ENCODE measurements at places on chromosomes 16 and 17.
A peak's percentile ranks its signal among the peaks of the same experiment; 100 is the strongest.

DNA sequence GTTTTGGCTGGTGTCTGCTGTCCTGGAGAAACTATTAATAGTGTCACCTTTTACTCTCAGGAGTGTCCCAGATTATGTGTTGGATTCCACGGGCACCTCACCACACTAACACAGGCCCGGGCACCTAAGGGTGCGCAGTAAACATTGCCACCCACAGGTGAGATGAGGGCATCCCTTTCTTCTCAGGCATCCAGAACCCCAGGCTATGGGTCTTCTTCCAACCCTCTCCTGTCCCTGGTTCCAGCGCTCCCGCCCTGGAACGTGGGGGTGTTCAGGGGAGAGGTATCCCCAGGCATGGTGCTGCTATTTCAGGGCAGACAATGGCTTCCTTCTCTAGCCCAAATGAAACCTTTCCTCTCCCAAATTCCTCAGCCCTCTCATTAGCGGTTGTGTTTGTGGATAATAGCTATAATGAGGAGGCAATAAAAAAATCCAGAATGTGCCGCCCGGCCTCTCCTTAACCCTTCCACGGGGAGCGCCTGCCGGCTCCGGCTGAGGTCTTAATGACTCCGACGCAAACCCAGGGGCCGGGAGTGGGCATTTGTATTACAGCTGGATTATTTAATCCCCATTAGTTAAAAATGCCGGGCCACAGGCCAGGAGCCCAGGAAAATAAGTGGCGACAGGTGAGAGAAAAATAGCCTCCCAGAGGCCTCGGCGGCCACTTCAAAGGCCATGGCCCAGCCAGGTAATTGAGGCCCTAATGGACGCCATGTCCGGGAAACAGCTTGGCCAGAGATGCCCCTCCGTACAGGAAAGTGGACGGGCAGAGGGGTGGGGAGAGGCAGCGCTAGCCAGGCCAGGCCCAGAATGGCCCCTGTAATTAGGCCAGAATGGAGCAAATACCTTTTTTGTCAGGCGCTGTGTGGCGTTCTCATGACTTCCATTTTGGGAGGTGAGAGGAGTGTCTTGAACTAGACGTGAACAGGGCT lies 102.8 kb downstream of the IRX5 start:
- no peak for DNase-seq

GRCh38 chr16:4257646-4258556 lies 14.9 kb downstream of the TFAP4 start:
- no peak for DNase-seq

DNA sequence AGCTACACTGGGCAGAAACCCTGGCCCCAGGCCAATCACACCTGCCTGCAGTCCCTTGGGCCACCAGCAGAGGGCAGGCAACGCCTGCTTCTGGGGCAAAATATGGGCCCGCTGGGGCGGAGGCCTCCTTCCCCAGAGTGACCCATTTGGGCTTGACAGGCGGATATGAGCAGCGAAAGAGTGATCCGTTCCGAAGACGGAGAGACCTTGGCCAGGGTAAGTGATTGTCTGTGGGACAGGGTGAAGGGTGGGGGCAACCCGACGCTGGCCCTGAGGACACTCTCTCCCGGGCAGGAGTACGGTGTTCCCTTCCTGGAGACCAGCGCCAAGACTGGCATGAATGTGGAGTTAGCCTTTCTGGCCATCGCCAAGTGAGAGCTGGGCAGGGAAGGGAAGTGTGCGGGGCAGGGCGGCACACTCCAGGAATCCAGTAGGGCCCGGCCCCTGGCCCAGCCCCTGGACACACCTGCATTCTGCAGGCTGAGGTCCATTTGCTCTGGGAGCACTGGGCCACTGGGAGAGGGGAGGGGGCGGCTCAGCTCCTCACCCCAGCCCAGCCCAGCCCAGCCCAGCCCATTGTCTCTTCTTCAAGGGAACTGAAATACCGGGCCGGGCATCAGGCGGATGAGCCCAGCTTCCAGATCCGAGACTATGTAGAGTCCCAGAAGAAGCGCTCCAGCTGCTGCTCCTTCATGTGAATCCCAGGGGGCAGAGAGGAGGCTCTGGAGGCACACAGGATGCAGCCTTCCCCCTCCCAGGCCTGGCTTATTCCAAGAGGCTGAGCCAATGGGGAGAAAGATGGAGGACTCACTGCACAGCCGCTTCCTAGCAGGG lies 3.5 kb upstream of the NHERF1 start:
- DNase-seq: peak; percentile 71

DNA sequence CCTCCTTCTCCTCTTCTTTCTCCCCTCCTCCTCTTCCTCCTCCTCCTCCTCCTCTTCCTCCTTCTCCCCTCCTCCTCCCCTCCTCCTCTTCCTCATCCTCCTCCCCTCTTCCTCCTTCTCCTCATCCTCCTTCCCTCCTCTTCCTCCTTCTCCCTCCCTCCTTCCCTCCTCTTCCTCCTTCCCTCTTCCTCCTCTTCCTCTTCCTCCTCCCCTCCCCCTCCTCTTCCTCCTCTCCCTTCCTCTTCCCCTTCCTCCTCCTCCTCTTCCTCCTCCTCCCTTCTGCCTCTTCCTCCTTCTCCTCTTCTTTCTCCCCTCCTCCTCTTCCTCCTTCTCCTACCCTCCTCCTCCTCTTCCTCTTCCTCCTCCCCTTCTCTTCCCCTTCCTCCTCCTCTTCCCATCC lies 5.1 kb upstream of the PITPNM3 start:
- DNase-seq: no peak

DNA sequence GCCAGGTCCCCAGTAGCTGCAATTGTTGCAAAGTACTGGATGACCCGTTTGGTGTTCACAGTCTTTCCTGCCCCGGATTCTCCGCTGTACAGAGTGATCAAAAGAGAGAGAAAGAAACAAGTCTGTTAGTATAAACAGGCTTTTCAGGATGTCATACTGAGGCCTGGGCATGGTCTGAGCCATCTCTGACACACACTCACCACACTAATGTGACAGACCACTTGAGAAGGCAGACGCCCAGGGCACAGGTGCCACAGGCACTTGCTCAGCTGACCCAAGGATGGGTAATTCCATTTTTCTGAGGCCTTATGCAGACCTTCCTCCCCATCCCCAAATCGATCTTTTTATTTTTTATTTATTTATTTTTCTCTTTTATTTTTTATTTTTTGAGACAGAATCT lies 7.5 kb downstream of the MYH3 start:
- DNase-seq: no peak

DNA sequence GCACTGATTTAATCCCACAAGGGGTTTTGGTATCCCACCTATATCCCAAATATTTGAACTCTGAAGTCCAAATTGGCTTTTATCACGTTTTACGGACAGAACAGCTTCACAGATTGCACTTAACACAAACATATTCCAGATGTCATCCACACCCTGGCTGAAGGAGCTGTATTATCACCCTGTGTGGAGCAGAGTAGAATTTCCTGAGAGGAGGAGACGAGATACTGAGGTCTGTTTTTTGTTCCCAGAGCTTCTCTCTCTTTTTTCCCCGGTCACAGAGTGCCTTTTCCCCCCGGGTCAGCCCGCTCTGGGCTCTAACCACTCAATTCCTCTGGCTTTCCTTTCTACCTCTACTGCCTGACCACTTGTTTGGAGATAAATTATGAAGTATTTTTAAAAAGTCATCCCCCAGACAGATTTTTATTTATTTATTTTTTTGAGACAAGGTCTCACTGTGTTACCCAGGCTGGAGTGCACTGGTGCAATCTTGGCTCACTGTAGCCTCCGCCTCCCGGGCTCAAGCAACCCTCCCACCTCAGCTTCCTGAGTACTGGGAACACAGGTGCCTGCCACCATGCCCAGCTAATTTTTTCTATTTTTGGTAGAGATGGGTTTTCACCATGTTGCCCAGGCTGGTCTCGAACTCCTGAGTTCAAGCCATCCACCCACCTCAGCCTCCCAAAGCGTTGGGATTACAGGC lies 30.7 kb downstream of the DNAH2 start:
- DNase-seq: no peak

GRCh38 chr17:2214047-2214928 lies 89.3 kb downstream of the SMG6 start:
- peak; percentile 68 for DNase-seq

- DNase-seq: no peak
Measured at GRCh38 chr17:8680466-8681169, 50.1 kb upstream of the MYH10 start.

GRCh38 chr16:67825119-67825518 lies 17.0 kb upstream of the THAP11 start:
- DNase-seq: no peak

DNA sequence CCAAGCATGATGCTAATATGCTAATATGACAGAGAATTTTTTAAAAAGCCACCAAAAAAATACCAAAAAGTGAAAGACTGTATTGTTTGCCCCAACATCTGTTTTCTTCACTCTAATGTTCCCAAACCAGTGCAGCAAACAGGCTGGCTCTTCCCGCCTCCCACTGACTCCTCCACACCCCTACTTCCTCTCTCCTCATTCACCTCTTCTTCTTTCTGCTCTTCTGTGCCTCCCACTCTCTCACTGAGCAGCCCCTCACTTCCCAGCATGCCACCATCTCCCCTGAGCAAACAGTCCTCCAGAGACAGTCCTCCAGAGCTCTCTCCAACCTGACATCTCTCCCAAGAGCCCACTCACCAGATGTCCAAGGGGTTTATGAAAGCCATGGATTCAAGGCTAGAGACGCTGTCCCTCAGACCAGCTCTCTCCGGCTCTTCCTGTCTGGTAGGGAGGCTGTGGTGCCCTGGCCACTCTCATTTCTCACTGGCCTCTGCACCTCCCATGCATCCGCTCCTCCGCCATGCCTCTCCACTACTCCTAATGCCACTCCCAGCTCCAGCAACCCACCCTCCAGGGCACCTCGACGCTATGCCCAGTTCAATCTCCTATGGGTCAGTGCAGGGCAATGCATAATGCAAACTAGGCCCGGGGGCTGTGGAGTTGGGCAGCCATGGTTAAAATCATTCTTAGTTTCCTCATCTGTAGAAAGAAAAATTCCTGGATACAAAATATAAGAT lies 52.9 kb downstream of the ANKRD11 start:
- DNase-seq: no peak

GRCh38 chr17:76793775-76794174 lies 55.9 kb downstream of the MFSD11 start:
- DNase-seq: no peak

DNA sequence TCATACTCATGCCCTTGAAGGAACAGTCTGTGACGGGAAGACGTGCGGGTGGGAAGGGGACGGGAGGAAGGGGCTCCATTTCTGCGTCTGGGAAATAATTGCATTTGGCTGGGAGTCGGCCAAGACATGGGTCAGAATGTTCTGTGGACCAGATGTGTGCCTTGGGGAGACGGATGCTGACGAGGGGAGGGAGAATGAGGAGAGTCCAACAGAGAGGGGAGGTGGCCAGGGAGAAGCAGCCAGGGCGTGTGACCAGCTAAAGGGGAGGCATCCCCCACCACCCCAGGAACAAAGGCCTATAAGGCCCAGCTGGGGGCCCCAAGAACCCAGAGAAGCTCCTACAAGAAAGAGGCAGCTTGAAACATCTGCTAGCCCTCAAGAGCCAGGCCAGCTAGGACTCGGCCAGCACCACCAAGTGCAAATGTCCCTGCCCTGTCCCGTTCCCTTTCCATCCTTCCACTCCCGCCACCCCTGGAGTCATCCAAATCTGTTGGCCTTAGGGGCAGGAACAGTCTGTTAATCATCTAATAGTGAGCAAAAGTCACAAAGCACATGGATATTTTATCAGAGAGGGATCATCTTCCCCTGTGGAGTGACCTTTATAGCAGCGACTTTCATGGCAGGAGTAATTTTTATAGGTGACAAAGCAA lies 42.5 kb upstream of the BCO1 start:
- DNase-seq: no peak

DNA sequence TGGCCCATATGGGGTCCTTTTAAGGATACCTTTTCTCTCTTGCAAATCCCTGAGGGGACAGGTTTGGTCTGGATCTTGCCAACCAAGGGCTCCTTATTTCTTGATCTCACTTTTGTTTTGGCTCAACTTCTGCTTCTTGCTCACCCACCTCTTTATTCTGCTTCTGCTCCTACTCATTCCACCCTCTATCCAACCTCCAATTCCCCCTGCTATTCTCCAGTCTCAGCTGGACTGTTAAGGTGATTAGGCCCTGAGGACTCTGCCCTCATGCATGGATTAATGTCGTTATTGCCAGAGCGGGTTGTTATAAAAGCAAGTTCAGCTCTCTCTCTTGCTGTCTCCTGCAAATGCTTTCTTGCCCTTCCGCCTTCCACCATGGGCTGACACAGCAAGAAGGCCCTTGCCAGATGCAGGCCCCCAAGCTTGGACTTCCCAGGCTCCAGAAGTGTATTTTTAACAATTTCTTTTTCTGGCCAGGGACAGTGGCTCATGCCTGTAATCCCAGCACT lies 29.8 kb downstream of the LAT start:
- DNase-seq: no peak

DNA sequence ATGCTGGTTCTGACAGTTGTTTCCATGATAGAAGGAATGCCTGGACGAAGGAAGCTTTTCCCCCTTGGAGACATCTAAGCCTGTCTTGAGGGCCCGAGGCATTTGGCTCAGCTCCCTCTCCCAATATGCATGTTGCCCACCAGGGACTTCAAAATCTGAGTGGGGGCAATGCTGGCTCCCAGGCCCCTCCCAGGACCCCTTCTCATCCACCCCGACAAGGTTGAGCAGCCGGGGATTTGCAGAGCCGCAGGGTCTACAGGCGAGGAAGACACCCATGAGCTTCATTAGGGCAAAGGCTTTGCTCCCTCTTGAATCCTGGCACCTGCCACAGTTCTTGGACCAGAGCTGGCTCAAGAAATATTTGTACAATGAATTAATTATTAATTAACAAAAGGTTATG lies 25.1 kb upstream of the DNAH17 start:
- no peak for DNase-seq

- DNase-seq: no peak
Measured at GRCh38 chr16:81521141-81521626, 76.6 kb downstream of the CMIP start.

DNA sequence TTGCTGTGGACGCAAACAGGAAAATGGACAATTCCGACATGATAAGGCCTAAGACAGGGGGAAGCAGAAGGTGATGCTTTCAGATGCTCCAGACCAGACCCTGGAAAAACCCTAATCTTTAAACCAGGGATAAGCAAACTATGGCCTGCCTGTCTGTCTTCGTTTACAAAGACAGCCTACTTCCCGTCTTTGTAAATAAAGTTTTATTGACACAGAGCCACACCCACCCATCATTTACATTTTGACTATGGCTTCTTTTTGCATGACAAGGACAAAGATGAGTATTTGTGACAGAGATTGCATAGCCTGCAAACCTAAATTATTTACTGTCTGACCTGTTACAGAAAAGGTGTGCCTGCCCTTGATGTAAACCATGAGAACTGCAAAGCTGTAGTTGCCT lies 177.9 kb downstream of the WSCD1 start:
- DNase-seq: no peak

GRCh38 chr16:72854267-72854959 lies 193.5 kb downstream of the ZFHX3 start:
- no peak for DNase-seq

GRCh38 chr17:67324330-67324729 lies 42.0 kb downstream of the PSMD12 start:
- no peak for DNase-seq

Data from putamen (tissue), 1 donor.